ENCODE measurements at places on chromosomes 5 and 9.

- no peak for DNase-seq
These were observed 203.3 kb upstream of the TARS1 start for GRCh38 chr5:33237471-33237870.

- no peak for DNase-seq
These were observed 313.5 kb upstream of the PDE4D start for GRCh38 chr5:60207040-60207439.

GRCh38 chr9:134971196-134971595 lies 53.5 kb upstream of the FCN1 start:
- DNase-seq, result no peak

- no peak for DNase-seq
These were observed 4.7 kb downstream of the C5orf46 start for GRCh38 chr5:147901599-147902039.

GRCh38 chr9:135305546-135306180 lies 173.9 kb upstream of the PPP1R26 start:
- DNase-seq, result no peak

DNA sequence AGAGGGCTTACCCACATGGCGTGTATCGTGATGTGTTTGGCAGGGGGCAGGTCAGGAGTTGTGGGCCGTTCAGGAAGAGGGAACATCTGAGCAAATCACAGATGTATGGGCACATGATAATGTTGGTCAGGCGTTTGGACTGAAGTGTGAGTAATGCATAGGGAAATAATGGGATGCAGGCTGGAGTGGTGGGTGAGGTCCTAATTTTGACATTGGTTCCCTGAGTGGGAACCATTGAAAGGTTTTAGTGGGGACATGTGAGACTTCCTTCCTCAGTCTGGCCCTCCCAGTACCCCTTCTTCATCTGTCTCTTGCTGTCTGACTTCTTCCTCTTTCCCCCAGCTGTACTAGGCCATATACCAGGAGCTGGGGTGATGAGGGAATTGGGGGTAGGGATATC lies 7.6 kb downstream of the OTULIN start:
- no peak for DNase-seq

DNA sequence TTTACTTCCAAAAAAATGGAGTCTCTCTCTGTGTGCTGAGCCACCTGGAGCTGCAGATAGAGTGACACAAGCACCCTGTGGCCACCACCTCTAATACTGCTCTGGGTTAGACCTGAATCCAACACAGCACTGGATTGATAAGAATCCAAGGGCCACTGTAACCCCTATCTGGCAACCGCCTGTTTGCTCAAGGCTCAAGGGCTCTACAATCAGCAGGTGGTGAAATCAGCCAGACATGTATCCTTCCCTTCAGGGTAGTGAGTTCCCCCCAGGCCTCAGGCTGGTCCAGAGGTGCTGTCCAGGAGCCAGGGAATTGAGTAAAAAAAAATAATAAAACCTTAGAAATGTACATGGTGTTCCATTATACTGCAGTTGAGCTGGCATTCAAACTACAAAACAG lies 509.0 kb downstream of the KIF4B start:
- DNase-seq, result no peak

DNA sequence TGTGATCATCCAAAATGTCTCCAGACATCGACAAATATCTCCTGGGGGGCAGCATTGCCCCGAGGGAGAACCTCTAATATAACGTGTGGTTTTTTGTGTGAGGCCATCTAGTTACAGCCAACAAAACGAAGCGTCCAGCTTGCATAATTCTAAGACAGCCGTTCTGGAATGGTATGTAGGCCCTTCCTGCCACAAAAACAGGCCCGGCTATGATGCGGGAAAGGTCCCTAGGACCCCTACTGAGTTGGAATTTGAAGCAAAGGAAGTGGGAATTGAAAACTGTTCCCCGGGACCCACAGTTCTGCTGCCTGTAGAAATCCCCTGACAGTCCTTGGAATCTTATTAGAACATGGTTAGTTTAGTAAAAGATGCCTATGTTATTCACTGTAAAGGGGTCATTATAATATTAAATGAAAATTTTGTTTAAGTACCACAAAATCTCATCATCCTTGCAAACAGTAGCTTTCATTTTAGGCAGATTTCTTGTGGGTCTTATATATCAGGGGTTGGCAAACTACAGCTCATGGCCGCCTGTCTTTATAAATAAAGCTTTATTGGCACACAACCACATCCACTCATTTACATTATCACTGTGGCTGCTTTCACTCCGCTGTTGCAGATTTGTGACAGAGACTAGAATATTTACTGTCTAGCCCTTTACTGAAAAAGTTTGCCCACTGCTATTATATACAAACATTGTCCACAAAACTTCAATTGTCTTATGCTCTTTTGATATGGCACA lies 70.7 kb downstream of the MSX2 start:
- DNase-seq, result no peak

GRCh38 chr5:122114501-122114900 lies 14.8 kb upstream of the ZNF474 start:
- DNase-seq, result no peak

GRCh38 chr5:8870349-8870958 lies 675.4 kb downstream of the SEMA5A start:
- DNase-seq, result no peak

- no peak for DNase-seq
These were observed 34.5 kb upstream of the SMAD5 start for GRCh38 chr5:136098176-136098575.

DNA sequence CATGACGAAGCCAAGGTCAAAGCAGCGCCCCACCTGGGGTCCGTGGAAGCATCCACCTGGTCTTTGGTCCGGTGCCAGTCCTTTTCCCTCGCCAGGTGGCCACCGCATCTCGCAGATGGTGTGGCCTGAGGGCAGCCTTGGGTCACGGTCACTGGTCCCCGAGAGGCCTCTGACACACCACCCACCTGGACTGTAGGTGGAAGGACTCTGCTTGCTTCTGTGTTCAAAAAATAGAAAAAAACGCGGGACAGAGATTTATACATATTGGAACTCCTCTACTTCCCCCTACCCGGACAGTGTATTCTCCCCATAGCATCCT lies 466 bp upstream of the TTC39B start:
- DNase-seq, result no peak

DNA sequence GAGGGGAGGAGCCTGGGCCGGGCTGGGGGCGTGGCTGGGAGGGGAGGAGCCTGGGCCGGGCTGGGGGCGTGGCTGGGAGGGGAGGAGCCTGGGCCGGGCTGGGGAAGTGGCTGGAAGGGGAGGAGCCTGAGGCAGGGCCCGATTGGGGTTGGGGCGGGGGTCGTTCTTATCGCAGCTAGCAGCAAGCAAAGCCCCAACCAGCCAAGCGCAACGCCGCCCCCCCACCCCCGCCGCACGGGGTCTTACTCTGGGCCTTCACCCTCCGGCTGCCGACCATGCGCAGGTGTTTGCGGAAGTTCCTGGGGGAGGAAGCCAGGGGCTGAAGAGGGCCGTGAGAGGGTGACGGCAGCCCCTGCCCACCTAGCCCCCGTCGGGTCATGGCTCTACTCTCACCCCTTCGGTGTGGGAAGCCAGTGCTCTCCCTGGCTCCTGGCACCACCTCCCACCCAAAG lies 5.0 kb downstream of the NSMF start:
- no peak for DNase-seq

DNA sequence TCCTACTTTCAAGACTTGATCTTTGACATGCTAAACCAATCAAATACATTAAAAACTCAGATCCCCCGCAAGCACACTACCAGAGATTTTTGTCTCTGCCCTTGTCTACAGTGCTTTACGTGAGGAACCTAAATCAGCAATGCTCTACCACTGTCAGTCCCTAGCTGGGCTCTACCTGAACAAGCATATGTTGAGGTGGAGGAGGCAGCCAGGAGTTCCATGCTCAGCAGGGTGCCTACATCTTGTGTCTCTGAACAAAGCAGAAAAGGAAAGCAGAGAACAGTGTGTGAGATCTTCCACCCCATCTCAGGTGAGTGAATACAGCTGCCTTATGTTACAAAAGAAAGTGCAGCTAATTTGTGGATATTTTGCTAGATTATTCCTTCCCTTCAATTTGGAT lies 255.0 kb downstream of the NDUFS4 start:
- no peak for DNase-seq

DNA sequence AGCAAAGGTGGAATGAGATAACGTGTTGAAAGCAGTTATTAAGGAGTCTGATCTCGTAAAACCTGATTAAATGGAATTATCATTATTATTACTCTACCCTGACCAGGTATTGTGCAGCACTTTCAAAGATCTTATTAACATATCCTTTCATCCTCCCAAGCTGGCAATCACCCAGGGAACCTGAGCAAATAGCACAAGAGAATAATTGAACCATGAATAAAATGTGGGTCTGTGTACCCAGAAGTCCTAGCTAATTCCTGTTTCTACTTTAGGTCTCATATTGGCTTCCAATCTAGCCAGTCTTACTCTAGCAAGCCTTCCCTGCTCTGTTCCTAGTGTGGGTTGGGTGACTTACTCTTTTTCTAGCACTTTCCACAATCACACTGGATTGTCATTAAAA lies 162.2 kb upstream of the STK32A start:
- no peak for DNase-seq

DNA sequence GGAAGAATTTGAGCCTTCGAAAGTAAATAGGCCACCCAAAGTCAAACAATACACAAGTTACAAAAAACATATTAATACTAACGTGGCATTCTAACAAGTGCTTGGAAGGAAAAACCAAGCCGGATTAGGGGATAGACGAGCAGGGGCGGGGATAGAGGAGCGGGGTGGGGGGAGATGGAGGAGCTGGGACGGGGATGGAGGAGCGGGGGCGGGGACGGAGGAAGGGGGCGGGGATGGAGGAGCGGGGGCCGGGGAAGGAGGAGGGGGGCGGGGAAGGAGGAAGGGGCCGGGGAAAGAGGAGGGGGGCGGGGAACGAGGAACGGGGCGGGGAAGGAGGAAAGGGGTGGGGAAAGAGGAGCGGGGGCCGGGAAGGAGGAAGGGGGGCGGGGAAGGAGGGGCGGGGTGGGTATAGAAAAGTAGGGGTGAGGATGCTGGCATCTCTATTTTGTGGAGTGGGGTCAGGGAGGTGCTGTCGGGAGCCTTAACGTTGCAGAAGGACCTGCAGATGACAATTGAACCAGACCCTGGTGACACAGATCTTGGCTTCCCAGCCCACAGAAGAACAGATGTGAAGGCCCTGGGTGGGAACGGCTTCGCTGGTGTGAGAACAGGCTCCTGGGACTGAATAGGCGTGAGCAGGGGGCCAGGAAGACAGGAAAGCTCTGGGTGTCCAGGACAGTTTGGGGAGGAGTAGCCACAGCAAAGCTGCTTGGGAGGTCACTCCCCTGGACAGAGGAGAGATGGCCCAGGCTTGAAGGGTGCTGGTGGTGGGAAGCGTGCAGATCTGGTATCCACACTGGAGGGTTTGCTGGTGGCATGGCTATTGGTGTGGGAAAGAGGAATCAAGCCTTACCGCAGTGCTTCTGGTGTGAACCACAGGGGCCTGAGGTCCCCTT lies 233.3 kb upstream of the DAP start:
- DNase-seq, result no peak

All from stimulated activated CD8-positive, alpha-beta memory T cell treated with anti-CD3 and anti-CD28 coated beads, Interleukin-4, amount 100 ng/mL, for 1 hour (primary cell).